ENCODE measurements at places on chromosomes 11 and 22.

GRCh38 chr11:73625696-73626318 is 20.6 kb upstream of the PLEKHB1 start:
- peaks cover 5% of the 10 kb centered on the region for H3K27me3 ChIP-seq
- DNase-seq: peak; percentile 59

DNA sequence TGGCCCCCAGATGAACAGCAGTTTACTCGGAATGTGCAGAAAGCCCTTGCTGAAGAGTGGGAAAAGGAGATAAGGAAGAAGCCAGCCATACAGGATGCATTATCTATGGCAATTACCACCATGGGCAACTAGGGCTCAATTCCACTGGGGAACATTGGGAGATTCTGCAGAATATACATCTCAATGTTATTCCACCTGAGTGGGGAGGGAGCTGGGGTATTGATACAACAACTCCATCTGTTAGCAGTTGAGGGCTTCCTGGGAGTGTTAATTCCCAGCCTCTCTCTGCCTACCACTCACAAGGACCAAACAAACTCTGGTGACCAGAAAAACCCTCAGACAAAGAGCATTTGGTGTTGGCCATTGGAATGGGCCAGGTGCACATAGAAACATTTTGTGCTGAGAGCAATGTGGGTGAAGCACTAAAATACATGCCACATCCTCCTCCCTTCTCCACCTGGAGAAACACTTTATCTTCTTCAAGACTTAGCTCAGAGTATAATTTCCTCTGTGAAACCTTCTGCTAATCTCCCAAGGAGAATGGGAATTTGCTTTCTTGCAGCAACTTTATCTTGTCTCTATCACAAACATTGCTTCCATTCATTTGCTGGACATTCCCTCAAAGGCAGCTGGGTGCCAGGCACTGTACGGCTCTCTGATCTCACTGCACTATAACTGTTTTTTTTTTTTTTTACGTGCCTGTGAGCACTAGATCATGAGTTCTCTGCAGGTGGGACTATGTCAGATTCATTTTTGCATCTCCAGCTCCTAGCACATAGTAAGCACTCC is 292.2 kb downstream of the MN1 start:
- no peaks in the 10 kb centered on the region for H3K36me3 ChIP-seq
- DNase-seq: no peak
- H3K4me1 ChIP-seq: peaks cover 2% of the 10 kb centered on the region
- no peak overlapping the region for H3K27ac ChIP-seq

GRCh38 chr11:68349461-68350249 is 37.3 kb downstream of the LRP5 start:
- no peak for DNase-seq
- no peaks in the 10 kb centered on the region for H3K27me3 ChIP-seq
- peaks cover 7% of the 10 kb centered on the region for H3K36me3 ChIP-seq
- H3K4me3 ChIP-seq: no peak overlapping the region
- no peak overlapping the region for H3K27ac ChIP-seq

DNA sequence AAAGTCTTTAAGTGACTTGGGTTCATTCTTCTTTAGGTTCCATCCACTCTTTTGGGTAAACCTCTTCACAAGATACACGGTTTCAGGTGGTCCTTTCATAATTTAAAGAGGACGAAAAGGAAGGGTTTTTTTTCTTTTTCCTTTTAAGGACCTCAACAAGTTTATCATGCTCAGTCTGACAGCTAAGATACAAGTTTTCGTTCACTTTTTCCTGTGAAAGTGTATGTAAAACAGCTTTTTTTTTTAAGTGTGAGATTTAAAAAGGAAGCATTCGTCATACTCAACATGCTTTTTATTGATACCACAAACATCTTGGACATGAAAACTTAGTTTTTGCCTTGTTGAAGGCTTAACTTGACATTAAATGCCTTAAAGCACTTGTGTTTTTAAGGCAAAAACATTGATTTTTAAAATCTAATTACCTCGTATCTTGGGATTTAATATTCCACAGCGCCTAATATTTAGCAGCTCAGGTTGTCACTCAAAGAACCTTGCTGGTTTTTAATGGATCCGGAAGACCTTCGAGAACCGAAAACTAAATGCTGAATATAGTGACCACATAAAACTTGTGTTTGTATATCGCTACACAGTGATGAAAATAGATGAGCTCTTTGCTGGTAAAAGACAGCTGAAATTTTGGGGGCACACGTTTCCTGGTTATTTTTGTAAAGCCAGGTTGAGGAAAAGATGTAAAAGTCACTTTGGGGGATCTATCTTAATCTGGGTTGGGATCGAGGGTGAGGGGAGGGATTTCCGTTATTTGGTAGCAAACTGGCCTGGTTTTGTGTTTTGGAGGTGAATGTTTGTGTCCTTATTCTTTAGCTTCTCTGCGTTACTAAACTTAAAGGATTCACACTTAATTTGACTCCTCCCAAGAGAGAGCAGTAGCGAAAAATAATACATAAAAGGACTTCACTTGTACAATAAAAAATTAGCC is 2.3 kb downstream of the PCF11 start:
- H3K27me3 ChIP-seq: no peaks in the 10 kb centered on the region
- peak overlapping the region; percentile 93 for H3K4me3 ChIP-seq
- DNase-seq: no peak

- peaks cover 3% of the 10 kb centered on the region for H3K27me3 ChIP-seq
- peaks cover 9% of the 10 kb centered on the region for H3K4me1 ChIP-seq
- H3K36me3 ChIP-seq: no peaks in the 10 kb centered on the region
Measured at GRCh38 chr22:41197038-41197972, 7.8 kb upstream of the L3MBTL2 start.

DNA sequence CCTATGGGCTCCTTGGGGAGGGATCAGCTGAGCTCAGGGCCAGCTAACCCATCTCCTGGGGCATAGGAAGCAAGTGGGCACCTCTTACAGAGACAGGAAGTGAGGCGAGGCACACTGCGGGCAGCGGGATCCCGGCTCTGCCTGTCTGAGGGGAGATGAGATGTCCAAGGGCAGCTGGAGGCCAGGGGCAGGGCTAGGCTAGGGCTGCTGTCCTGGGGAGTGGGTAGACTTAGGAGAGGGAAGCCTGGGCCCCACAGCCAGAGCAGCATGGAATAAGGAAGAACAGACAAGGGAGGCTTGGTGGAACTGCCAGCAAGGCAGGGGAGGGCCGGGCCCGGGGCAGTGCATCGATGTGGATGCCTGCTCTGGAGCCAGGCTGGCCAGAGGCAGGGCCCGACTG is 76.3 kb downstream of the MORC2 start:
- H3K4me3 ChIP-seq: no peak overlapping the region
- DNase-seq: no peak
- peaks cover 13% of the 10 kb centered on the region for H3K36me3 ChIP-seq
- H3K27me3 ChIP-seq: no peaks in the 10 kb centered on the region

DNA sequence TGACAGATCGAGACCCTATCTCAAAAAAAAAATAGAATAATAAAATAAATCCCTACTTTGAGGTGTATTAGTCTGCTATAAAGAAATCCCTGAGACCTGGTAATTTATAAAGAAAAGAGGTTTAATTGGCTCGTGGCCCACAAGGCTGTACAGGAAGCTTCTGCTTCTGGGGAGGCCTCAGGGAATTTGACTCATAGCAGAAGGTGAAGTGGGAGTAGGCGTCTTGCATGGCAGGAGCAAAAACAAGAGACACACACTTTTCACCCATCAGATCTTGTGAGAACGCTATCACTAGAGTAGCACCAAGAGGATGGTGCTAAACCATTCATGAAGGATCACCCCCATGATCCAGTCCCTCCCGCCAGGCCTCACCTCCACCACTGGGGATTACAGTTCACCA is 29.2 kb downstream of the CDPF1 start:
- peaks cover 28% of the 10 kb centered on the region for H3K36me3 ChIP-seq
- H3K27ac ChIP-seq: no peak overlapping the region
- H3K27me3 ChIP-seq: no peaks in the 10 kb centered on the region
- H3K4me1 ChIP-seq: peaks cover 8% of the 10 kb centered on the region
- no peak for DNase-seq

GRCh38 chr22:40531951-40532900 is 104.3 kb downstream of the MRTFA start:
- peaks cover 2% of the 10 kb centered on the region for H3K36me3 ChIP-seq
- peak overlapping the region; percentile 56 for H3K27ac ChIP-seq
- H3K4me3 ChIP-seq: peak overlapping the region; percentile 7
- H3K27me3 ChIP-seq: no peaks in the 10 kb centered on the region
- H3K4me1 ChIP-seq: peaks cover 44% of the 10 kb centered on the region
- DNase-seq: no peak

- no peaks in the 10 kb centered on the region for H3K4me1 ChIP-seq
- H3K4me3 ChIP-seq: no peak overlapping the region
- no peak overlapping the region for H3K27ac ChIP-seq
- peaks cover 5% of the 10 kb centered on the region for H3K36me3 ChIP-seq
- no peak for DNase-seq
Measured at GRCh38 chr11:100957499-100957898, 172.1 kb downstream of the PGR start.

- no peak overlapping the region for H3K4me3 ChIP-seq
- DNase-seq: no peak
Measured at GRCh38 chr22:42725606-42726355, 5.1 kb upstream of the A4GALT start.

DNA sequence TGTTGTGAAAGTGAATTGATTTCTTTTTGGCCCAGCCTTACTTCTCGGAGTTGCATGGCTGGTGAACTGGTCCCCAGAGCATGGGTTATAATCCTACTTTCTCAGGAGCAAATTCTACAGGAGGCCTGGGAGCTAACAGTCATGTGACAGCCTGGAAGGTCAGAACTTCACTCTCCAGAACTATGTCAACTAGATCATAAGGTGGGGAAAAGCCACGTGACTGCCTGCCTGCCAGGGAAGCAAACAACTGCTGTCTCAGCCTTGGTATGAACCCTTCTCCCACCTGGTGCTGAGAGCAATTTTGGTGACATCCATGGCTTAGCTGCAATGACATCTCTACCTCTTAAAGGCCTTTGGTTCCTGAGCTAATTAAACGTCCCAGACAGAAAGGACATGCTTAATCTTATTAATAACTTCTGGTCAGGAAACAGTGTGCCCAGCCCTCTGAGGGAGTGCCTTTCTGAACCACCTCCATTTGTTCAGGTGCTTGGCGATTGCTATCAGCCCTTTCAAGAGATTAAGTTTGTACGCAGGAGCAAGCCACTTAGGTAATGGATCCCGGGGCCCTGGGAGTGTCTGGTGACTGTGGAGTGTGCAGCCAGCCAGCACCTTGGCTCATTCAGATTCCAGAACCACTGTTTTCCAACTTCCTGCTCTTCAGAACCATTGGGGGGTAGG is 1.4 kb upstream of the CREB3L1 start:
- H3K4me1 ChIP-seq: peaks cover 5% of the 10 kb centered on the region
- H3K27me3 ChIP-seq: peaks cover 20% of the 10 kb centered on the region
- peaks cover 1% of the 10 kb centered on the region for H3K36me3 ChIP-seq
- no peak overlapping the region for H3K27ac ChIP-seq
- H3K4me3 ChIP-seq: no peak overlapping the region

- peaks cover 4% of the 10 kb centered on the region for H3K36me3 ChIP-seq
- DNase-seq: no peak
- H3K27me3 ChIP-seq: no peaks in the 10 kb centered on the region
- H3K4me1 ChIP-seq: peaks cover 47% of the 10 kb centered on the region
Measured at GRCh38 chr11:96207459-96208449, 135.2 kb downstream of the MAML2 start.

DNA sequence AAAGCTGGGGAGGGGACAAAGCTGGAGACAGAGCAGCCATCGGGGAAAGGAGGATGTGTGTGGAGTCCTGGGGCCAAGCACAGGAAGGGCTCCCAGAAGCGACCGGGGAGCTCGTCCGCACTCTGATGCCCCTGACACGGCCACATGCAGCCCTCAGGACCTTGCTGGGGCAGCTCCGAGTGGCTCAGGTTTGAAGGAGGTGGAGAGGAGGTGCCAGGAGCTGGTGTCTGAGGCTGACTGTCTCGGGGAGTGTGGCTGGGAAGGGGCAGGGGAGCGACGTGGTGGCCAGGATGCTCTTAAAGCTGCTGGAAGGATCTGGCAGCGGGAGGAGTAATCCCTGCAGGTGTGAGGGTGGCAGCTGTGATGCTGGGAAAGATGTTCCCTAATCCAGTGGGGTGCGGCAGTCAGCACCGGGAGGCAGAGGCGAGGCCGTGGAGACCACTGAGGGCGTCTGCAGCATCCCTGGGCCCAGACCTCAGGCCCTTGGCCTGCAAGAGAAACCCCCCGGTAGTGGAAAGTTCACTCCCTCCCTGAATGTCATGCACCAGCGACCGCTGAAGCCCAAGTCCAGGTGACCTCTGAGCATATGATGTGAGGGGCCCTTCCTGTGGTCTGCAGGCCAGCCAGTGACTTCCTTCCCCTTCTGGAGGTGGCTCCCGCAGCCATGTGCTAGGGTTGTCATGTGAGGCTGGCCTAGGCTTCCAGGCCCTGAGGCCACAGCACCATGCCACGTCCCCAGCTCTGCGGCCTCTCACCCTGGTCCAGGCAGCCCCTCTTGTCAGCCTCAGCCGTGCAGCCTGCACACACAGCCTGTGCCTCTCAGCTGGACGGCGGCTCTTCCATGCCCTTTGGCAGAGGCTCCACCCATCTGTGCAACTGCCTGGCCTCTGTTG is 17.2 kb upstream of the CTSD start:
- no peak overlapping the region for H3K27ac ChIP-seq
- peaks cover 7% of the 10 kb centered on the region for H3K27me3 ChIP-seq
- peaks cover 26% of the 10 kb centered on the region for H3K4me1 ChIP-seq
- no peak for DNase-seq

All from memory B cell (primary cell).